Natural killer cell treated with Interleukin-12 subunit alpha and Interleukin-12 subunit beta and Interleukin-15 and Interleukin-18, amount 100 ng/mL, for 72 hours (primary cell): ENCODE measurements at places on chromosomes 11 and 22. TPM values are rescaled to one million over a fixed set of nuclear protein-coding genes. Genes with fewer than 3 reads are reported as not detected.

DNA sequence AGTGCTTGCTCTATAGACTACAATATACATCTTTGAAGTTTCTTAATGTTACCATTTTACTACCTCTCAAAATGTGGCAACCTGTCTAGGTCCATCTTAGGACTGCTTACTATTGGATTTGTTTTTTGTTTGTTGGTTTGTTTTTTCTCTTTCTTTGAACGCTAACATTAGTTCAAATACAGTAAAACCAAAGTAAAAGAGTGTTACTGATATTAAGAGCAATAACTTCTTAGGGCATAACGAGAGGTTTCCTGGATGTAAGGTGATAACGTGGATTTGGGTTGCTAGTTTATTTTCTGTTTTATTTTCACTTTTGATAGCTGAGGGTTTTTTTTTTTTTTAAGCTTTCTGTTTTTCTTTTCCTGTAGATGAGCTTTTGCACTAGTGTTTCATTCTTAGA lies 43.6 kb downstream of the TMEM135 start:
- H3K27me3 ChIP-seq, result no peaks in the 10 kb centered on the region
- H3K4me1 ChIP-seq, result peaks cover 26% of the 10 kb centered on the region
- peak overlapping the region; percentile 91 for H3K27ac ChIP-seq
- H3K36me3 ChIP-seq, result peaks cover 4% of the 10 kb centered on the region
- no peak for DNase-seq
- peak overlapping the region; percentile 89 for H3K4me3 ChIP-seq

DNA sequence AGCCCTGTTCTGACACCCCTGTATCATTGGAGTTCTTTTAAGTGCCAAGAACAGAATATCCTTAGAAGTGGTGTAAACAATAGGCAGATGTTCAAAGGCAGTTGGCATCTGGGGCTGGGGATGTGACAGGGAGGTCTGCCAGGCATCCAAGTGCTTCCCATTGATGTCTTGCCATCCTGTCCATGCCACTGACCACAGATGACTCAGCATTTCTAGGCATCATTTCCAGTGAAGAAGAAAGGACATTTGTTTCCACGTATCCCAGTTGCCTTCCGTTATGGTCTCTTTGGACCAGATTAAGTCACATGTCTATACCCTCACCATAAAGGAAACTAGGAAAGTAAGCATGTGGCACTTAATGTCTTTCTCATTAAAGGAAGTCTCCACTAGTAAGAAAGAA lies 76.7 kb upstream of the BARX2 start:
- H3K36me3 ChIP-seq, result no peaks in the 10 kb centered on the region
- DNase-seq, result no peak
- no peaks in the 10 kb centered on the region for H3K4me1 ChIP-seq
- H3K27ac ChIP-seq, result no peak overlapping the region

TSSC4 gene
- 98.2 TPM for total RNA-seq

DNA sequence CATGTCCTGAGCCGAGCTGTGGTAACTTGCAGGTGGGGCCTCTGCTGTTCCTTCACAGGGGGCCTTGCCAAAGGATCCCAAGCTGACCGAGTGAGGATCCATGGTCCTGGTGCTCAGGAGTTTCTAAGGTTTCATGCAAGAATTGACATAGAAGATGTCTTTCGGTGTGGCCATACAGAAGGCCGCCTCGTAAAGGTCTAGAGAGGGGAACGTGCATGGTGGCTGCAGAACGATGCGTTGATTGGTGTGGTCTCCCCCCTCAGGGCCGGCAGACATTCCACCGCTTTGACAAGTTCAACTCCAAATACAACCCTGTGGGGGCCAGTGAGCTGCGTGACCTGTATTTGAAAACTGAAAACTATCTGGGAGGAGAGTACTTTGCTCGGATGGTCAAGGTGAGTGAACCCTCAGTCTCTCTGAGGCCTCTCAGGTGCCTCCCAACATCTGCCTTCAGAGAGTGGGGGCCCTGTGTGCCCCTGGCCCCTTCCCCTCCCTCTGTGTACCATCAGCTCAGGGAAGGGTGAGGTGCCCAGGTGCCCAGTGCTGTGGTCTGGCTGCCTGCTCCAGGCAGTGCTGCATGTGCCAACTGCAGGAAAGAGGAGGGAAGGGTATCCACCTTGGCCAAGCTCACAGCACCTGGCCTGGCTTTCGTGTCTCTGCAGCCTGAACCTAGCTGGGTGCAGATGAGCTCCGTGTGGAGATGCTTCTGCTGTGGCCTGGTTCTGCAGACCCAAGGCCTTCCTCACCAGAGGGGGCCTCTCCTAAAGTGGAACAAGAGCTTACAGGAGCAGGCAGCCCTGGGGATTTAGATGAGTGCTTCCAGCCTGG lies 39.8 kb downstream of the AMPD3 start:
- H3K4me1 ChIP-seq, result peaks cover 5% of the 10 kb centered on the region
- H3K36me3 ChIP-seq, result no peaks in the 10 kb centered on the region
- peak; percentile 47 for DNase-seq

NAT10 gene
- total RNA-seq, result 135 TPM

MUC2 gene
- not detected for total RNA-seq

DNA sequence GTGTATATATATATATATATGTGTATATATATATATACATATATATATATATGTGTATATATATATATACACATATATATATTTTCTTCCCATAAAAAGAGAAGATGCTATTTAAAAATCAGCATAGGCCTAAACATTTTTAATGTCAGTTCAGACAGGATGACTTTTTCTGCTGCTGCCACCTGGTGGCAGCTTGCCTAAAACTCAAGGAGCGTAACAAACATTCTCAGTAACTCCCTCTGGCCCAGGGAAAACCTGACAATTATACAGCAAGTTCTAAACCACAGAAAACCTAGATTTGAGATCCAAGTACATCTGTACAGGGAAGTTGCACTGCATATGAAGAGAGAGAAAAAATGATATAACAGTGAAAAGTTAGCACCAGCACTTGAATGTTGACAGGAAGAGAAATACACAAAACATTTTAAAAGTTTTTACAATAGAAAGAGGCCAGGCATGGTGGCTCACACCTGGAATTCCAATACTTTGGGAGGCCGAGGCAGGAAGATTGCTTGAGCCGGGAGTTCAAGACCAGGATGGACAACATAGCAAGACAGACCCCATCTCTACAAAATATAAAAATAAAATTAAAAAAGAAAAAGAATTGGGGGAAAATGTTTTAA lies 16.6 kb downstream of the OR8A1 start:
- no peaks in the 10 kb centered on the region for H3K36me3 ChIP-seq
- H3K4me3 ChIP-seq, result no peak overlapping the region
- H3K4me1 ChIP-seq, result peaks cover 2% of the 10 kb centered on the region
- H3K27me3 ChIP-seq, result peaks cover 29% of the 10 kb centered on the region
- no peak for DNase-seq

GRCh38 chr11:2774173-2775082 lies 74.6 kb upstream of the KCNQ1OT1 start:
- H3K4me1 ChIP-seq, result peaks cover 2% of the 10 kb centered on the region
- DNase-seq, result no peak
- no peak overlapping the region for H3K27ac ChIP-seq
- H3K27me3 ChIP-seq, result peaks cover 6% of the 10 kb centered on the region
- no peak overlapping the region for H3K4me3 ChIP-seq

DNA sequence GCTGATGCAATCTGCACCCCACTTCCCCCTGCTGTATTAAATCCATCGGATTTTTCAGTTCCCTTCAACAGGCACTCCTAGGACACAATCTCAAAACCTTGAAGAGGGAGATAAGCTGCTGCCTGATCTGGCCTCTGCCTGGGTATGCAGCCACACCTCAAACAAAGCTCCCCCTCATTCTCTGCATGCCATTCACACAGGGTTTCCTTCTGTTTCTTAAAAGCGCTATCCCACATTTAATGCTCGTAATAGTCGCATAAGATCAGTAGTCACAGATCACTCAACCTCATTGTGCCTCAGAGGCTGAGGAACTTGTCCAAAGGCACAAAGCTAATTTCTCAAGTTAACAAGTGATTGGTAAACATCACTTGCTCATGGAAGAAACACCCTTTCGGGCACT lies 34.0 kb downstream of the UQCR10 start:
- peaks cover 16% of the 10 kb centered on the region for H3K4me1 ChIP-seq
- H3K4me3 ChIP-seq, result no peak overlapping the region
- H3K27me3 ChIP-seq, result no peaks in the 10 kb centered on the region
- DNase-seq, result no peak

GRCh38 chr22:30802202-30803166 lies 107.8 kb downstream of the OSBP2 start:
- H3K4me3 ChIP-seq, result no peak overlapping the region
- H3K4me1 ChIP-seq, result no peaks in the 10 kb centered on the region
- H3K27ac ChIP-seq, result no peak overlapping the region
- H3K36me3 ChIP-seq, result no peaks in the 10 kb centered on the region
- peak; percentile 79 for DNase-seq
- H3K27me3 ChIP-seq, result peaks cover 37% of the 10 kb centered on the region

HIC2 gene
- 9.7 TPM for total RNA-seq

GRCh38 chr11:72204886-72205285 lies 11.7 kb upstream of the FOLR2 start:
- H3K27ac ChIP-seq, result no peak overlapping the region
- no peaks in the 10 kb centered on the region for H3K4me1 ChIP-seq
- peaks cover 8% of the 10 kb centered on the region for H3K27me3 ChIP-seq
- H3K4me3 ChIP-seq, result no peak overlapping the region
- H3K36me3 ChIP-seq, result peaks cover 9% of the 10 kb centered on the region

- peaks cover 3% of the 10 kb centered on the region for H3K27me3 ChIP-seq
- H3K27ac ChIP-seq, result no peak overlapping the region
Measured at GRCh38 chr11:66546966-66547661, 411 bp downstream of the ACTN3 start.

PYGM gene
- 5.6 TPM for total RNA-seq

DNA sequence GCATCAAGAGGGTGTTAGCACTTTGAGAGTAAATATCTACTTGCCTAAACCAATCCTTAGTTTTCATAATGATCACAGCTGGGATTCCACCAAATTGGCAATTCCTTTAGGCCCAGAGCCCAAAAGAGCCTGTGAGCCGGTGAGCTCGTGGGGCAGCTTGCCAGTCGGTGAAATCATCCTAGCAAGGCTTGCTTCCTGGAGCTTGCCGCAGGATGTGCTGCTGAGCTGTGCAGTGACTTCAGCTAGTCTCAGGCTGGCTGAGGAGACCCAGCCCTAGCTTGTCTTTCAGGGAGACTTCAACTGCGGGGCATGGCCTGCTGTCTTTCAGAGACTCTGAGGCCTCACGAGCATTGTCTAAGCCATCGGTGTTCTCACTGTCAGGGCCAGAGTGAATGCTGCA lies 73.6 kb upstream of the SUSD2 start:
- H3K27me3 ChIP-seq, result no peaks in the 10 kb centered on the region
- H3K27ac ChIP-seq, result no peak overlapping the region
- H3K36me3 ChIP-seq, result peaks cover 8% of the 10 kb centered on the region
- DNase-seq, result no peak
- H3K4me1 ChIP-seq, result peaks cover 7% of the 10 kb centered on the region

DNA sequence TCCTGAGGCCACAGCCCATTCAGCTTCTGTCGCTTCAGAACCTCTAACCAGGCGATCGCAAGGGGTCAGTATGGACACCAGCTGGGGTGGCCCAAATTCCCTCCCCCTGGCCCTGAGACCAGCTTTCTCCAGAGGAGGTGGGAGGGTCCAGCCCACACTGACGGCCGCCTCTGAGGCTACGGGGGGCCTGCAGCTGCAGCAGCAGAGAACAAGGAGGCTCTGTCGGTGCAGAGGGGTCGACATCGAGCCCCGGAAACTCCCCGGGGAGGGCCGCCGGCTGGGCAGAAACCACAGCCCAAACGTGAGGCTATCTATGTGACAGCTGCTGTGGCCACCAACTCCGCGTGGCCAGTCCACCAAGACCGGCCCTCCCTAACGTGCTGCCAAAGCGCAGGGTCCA lies 40.8 kb downstream of the ELFN2 start:
- no peaks in the 10 kb centered on the region for H3K36me3 ChIP-seq
- DNase-seq, result no peak
- peaks cover 13% of the 10 kb centered on the region for H3K27me3 ChIP-seq
- H3K27ac ChIP-seq, result no peak overlapping the region
- no peak overlapping the region for H3K4me3 ChIP-seq
- no peaks in the 10 kb centered on the region for H3K4me1 ChIP-seq

- no peak overlapping the region for H3K4me3 ChIP-seq
- no peaks in the 10 kb centered on the region for H3K36me3 ChIP-seq
- peaks cover 10% of the 10 kb centered on the region for H3K27me3 ChIP-seq
- DNase-seq, result peak; percentile 51
- no peaks in the 10 kb centered on the region for H3K4me1 ChIP-seq
Measured at GRCh38 chr11:126162306-126163030, 49.0 kb downstream of the RPUSD4 start.
